NT2/D1 (cell line): ENCODE measurements at places on chromosomes 2 and 18.
A peak's percentile ranks its signal among the peaks of the same experiment; 100 is the strongest.

DNA sequence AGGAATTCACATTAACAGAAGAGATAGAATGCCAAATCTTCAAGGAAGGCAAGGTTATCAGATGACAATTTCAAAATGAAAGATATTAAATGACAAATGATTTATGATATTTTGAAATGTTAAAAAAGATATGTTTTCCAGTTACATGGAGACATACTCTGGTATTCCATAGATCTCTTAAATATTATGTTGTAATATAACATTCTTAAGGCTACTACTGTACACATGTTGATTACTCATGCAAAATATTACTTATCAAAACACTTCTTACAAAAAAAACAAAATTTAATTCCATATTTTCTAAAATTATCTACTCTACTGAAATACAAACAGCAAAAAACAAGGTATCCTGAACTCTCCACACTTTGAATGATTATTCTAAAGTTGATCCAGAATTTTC is 22.9 kb downstream of the RTTN start:
- DNase-seq, result no peak

- DNase-seq, result peak; percentile 88
Observed at GRCh38 chr2:169573160-169573973, at the start of gene FASTKD1. Gene FASTKD1 (minus strand): TSS chr2:169573865. CDS start chr2:169572029, 1,836 bp downstream.

DNA sequence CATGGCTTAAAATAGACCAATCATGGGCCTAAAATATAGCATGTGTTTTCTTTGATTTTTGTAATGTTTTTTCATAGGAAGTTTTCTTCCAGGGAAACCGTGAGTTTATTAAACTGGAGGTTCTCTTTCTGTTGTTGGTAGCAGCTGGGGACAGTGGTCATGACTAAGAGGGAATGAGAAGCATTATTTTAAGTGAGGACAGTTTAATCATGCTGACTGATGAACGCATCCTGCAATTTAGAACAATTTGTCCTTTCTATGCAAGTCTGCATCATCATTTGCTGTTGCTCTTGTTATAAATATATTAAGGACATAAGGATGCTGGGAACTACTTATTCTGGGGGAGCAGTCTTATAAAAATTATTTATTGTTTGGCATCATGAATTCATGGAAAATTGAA is 51.2 kb downstream of the CAVIN2 start:
- no peak for DNase-seq

DNA sequence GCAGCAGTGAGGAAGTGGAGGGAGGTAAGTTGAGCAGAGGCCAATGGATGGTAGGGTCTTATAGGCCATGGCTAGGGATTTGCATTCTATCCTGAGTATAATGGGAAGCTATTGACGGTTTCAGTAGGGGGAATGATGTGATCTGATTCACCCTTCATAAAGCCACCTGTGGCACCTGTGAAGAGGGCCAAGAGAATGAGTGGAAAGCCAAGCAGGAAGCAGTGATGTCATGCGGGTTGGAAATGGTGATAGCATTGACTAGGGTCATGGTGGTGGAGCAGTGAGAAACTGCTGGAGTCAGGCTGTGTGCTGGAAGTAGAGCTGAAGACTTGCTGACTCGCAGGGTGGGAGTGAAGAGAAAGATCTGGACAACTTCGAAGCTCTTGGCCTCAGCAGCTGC is 111.7 kb downstream of the MARCHF4 start:
- DNase-seq, result no peak

DNA sequence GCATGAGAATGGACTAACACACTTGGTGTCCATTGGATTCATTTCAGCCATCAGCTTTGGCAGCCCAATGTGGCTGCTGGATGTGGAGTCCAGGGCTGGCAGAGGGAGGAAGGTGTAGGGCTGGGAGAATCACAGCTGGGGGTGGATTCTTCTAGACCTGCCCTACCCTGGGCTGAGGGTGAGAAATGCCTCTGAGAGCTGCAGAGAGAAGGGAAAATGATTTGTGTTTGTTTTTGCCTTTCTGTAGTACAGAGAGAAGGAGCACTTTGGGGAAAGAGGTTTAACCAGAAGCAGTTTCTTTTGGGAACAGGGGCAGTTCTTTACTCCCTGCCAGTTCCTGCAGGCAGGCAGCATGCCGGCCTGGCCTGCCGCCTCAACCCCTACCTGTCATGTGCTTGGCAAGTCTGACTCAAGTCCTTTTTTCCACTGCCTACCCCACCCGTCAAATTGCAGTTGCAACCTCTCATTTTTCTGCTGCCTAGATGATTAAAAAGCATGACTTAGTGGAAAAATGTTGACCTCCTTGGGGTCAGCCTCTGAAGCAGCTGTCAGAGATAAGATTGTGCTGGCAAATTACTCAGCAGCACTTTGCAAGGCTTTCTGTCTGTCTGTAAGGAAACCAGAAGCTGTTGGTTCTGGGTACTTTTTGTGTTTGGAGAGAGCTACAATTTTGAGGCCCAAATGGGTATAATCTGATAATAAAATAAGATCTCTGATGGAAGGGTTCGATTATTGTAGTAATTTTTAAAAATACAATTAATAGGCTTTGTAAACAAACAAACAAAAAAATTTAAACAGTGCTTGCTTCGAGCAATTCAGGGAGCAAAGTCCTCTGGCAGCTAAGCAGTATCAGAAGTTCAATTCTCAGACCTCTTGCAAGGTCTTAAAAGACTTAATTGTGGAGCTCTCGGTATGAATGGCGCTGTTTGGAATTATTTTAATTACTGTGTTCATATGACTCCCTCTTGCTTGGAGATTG is 21.7 kb downstream of the LBH start:
- DNase-seq, result no peak

DNA sequence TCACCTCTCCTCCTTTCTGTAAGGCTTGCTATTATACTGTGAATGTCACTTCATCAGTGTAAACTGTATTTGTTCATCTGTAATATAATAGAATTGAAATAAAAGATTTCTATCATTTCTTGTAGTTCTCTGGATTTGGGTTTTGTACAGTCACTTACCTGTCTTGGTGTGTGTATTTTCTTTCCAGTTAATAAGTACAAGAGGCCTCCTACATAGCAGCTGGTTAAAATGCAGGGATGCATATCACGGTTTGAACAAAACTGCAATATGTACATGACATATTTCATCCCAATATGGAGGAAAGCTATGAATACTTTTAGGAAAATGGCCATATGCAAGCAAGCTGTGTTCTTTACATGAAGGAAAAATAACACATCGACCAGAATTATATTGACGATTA is 5.4 kb upstream of the STAT1 start:
- no peak for DNase-seq

DNA sequence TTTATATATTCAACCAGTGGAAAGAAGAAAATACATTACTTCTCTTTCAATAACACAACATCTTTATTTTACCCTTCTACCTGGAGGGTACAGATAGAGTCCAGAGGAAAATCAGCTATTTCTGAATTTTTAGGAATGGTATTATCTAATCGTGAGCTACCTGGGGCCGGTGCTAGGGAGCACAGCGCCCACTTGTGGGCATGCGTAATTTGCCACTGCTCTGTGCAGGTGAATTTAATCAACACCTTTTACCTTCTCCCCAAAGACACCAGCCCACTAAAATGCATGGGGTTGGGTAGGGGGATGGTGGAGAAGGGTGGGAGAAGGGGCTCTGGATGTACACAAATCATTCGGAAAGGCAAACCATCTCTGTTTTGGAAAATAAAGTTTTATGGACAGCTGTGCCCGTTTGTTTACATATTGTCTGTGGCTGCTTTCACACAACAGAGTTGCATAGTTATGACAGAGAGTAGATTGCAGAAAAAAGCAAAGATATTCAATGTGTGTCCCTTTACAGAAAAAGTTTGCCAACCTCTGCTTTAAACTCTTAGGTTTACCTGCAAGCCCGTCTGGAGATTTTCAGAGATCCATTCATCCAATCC is 51.5 kb upstream of the DCC start:
- peak; percentile 25 for DNase-seq

DNA sequence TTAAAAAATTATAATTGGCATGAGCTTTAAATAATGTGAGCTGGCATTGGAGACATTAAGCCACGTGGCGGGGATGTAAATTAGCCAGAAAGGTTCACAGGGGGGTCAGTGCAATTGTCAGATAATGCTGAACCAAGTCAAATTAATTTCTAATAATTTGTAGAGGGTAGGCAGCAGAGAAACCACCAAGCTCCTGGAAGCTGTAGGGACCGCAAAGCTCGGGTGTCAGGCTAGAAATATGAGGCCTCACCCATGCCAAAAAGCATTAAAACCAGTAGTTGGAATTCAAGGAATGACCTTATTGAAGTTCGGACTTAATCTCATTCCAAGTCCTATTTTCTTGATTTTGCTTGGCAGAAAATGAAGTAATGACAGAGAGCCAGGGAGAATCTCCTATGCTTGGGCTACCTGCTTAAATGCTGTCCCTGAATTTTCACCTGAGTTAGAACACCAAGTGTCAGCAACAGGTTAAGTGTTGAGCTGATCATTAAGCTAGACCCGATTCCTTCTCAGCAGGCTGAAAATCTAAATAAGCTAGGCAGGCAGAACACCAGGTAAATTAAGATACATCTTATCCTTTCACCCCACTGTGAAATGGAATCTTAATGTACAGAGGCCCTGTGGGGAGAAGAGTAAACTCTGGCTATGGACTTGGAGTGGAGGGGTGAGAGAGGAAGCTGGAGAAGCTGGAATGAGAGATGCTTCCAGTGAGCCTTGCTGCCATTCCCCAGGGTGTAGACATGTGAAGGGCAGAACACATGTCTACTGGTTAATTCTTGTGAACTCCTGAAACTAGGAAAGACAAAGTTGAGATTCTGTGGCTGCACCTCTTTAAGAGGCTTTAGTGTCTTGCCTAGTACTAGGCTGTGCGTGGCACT is 520.0 kb downstream of the SLC4A3 start:
- DNase-seq, result no peak

DNA sequence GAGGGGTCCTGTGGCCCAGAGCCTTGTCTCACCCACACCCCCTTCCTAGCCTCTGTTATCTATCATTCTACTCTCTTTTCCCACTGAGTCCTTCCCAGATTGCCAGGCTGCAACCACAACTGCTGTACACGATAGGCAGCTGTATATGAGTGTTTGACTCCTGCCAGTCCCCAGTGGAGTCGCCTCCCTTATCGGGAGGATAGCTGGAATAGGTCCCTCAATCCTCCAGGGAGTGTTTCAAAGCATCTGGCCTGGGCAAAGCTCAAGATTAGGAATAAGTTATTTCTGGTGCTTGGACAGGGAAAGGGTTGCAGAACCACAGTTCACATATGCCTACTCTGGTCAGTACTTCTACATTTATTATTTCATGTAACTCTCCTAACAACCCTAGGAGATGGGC is 4.8 kb downstream of the MSGN1 start:
- DNase-seq, result no peak

GRCh38 chr2:70916291-70916690 is 19.4 kb upstream of the ATP6V1B1 start:
- no peak for DNase-seq

DNA sequence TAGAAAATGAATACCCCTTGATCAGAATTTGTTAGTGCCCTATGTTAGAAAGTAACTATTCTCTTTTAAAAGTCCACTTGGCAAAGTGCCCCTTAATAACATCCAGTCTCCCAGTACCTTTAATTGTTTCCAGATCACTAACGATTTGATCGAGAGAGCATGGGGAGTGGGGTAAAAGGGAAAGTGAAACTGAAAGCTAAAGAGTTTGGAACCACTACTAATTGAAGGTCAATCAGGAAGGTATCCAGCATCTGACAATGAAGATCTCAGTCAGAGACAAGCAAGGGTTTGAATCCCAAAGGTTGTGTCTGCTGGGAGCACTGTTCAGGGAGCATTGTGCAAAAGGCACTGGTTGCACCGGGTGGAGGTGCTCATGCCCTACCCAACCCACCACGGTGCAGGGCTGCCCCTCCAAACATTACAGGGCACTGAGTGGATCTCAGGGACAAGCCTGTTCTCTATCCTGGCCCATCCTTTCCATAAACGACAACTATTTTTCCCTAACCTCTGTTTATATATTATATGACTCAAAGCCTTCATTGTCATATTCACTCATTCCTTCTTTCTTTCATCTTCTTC is 14.6 kb upstream of the RIT2 start:
- DNase-seq, result no peak
